WERI-Rb-1 (cell line): ENCODE measurements at places on chromosomes 3 and 15.
A peak's percentile ranks its signal among the peaks of the same experiment; 100 is the strongest.

DNA sequence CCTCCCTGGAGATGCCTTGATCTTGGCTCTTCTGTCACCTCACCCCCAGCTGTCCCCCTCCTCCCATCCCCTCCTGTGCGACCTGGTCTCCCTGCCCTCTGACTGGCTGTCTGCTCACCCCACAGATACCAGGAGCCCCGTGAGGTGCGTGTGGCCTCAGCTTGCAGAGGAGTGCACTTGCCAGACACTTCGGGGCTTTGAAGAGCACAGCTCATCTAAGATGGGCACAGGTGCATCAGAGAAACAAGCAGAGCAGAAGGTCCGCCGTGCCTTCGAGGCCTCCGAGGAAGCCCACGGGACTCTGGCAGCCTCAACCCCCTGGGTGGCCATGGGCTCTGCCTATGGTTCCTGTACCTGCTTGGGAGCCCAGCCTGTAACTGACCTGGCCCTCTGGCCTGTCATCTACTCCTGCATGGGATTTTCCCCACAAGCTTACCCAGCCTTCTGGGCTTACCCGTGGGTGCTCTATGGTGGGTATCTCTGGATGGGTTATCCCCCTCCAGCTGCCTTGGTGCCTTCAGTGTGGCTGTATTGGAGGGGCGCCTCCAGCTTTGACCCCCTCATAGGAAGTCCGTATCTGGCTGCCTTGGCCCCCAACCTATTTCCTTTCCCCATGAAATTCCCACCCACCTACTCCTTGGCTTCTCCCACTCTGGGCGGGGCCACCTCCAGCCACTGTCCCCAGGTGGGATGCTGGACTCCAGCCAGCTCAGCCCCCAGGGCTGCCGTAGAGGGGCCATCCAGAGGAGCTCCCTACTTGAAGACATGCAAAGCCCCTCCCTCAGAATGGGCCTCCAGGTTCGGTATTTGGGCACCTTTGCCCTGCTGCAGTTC lies 3.8 kb downstream of the PRR23E start:
- no peak for DNase-seq

DNA sequence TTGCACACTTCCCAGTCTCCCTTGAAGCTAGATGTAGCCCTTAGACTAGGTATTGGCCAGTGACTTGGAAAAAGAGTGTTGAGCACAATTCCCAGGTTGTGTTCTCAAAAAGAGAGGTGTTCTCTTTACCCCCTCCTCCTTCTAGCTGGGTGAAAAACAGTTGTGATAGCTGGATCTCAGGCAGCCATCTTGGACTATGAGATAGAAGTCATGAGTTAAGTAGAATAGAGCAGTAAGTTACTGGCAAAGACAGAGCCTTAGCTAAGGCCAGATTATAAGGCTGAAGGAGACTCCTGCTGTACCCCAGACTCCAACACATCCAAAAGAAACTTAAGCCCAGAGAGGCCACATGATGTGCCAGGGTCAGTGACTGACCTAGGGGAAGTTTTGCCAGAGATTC lies 8.1 kb upstream of the STRA6 start:
- DNase-seq, result no peak

- no peak for DNase-seq
These were observed 21.9 kb downstream of the GABRA5 start for GRCh38 chr15:26888761-26889160.

DNA sequence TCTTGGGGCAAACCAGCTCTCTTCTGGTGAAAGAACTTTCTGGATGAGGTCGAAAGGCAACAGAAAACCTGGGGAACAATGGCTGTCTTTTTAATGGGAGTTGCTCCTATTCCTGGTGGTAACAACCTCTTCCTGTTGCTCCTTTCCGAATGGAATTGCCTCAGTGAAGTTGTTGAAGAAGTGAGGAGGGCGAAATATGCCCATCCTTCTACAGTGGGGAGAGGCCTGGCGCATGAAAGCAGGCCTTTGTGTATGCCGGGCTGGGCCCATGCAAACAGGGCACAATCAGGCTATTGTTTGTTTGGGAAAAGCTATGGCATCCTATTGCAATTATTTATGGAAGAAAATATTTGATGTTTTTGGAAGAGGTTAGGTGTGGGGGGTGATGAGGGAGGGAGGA lies 166.9 kb downstream of the IGF1R start:
- no peak for DNase-seq

- no peak for DNase-seq
These were observed 150.7 kb downstream of the FOXB1 start for GRCh38 chr15:60154764-60155325.

DNA sequence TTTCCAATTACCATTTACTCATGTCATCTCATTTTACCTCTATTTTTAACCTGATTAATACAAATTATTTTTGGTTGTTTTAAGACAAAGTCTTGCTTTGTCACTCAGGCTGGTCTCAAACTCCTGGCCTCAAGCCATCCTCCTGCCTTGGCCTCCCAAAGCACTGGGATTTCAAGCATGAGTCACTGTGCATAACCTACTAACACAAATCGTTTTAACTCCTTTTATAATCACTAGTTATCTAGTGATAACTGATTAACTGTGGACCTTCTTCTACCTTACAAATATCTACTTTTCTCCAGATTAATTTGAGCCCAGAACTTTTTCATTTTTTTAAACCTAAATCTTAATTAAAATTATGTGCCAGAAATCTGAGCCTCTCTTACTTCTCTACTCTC lies 4.6 kb downstream of the ATP13A3 start:
- no peak for DNase-seq

- no peak for DNase-seq
These were observed 207.1 kb downstream of the GBE1 start for GRCh38 chr3:81554388-81554787.

GRCh38 chr3:3951501-3951900 lies 152.3 kb downstream of the LRRN1 start:
- no peak for DNase-seq

DNA sequence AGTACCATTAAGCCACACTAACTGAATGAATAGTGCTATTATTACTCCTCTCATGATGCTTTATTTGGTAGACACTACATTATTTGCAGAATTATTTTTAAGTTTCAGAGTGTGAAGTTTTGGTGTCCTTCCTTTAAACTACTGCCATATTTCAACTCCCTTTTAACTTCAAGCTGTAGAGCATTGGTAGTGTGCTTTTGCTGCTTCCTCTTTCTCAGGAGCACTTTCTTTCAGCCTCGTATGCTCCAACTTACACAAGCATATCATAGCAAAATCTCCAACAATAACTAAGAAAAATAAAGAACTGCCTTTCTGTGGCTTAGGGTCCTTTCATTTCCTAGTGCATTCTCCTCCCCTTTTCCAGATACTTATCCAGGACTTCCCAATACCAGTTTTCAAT lies 476.4 kb upstream of the AGTR1 start:
- no peak for DNase-seq

- DNase-seq, result no peak
These were observed 36.4 kb downstream of the WWTR1 start for GRCh38 chr3:149621218-149622005.

GRCh38 chr3:146796078-146796477 lies 190.9 kb upstream of the PLSCR5 start:
- peak; percentile 11 for DNase-seq

DNA sequence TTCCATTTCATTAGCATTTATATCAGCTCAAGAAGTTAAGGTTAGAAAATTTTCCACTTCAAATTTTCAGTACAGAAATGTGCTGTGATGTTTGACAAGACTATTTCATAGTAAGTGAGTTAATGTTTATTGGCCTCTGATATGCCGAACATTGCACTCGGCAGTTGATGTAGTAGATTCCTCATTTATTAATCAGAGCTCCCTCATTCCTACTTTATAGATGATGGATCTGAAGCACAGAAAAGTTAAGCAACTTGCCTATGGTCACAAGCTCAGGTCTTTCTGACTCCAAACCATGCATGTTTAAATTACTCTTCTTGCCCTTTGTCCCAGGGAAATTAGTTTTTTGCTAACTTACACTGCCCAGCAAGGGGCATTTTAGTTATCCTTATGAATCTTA lies 92.0 kb downstream of the ATG7 start:
- no peak for DNase-seq

DNA sequence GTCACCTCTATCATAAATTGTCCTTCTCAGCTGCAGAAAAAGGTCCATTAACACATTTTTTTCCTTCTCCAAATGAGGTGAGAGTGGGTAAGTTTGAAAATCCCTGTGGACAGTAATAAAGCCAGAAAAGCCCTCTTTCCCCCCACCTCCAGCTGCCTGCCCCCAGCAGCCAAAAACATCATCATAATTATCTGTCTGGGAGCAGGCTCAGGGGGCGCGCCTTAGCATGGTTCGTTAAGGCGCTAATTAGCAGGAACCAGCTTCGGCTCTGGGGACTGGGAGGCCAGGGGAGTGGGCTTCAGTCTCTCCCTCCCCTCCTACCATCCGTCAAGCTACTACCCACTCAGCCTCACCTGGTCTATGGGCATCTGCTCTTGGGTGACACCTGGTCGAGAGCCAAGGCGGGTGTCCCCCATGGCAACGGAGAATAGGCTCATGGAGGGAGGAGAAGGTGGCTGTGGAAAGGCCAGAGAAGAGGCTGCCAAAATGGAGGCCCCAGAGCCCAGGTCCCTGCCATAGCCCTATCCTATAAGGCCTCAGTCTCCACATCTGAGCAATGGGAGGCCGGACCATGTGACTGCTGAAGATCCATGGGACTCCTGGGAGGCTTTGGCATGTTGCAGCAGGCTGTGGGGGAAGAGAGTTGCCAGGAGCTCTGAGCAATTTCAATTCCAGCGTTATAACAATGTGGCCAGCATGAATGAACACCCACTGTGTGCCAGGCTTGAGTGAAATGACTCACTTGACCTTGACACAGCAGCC lies 140.1 kb upstream of the LINGO1 start:
- DNase-seq, result no peak

GRCh38 chr3:114411811-114412803 lies 118.3 kb downstream of the TIGIT start:
- DNase-seq, result no peak

- DNase-seq, result no peak
These were observed 29.0 kb downstream of the NME9 start for GRCh38 chr3:138300647-138301046.

- DNase-seq, result no peak
These were observed 60.9 kb downstream of the UMPS start for GRCh38 chr3:124791142-124791541.

DNA sequence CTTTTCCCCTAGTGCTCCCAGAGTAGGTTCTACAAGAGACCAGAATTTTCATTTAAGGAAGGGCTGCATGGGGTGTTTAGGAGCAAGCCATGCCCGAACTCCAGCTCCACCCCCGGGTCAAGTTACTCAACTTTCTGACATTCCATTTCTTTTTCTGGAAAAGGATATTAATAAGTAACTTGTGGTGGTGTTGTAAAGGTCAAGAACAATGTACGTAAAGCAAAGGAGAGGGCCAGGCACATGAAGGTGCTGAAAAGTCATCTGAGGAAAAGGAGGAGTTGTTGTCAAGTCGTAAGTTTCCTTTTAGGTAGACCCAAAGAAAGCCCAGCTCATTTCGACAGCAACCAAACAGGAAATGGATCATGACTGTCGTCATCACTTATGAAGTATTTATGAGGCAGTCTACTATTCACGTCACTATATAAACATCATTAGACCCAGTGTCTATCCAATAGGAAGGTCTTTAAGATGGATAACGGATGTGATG lies 319.6 kb upstream of the IL12A start:
- DNase-seq, result no peak

GRCh38 chr15:101642361-101642760 lies 9.8 kb downstream of the TM2D3 start:
- DNase-seq, result peak; percentile 18

GRCh38 chr3:34777386-34777785 lies 861.9 kb upstream of the ARPP21 start:
- DNase-seq, result no peak

GRCh38 chr3:133944641-133945380 lies 49.1 kb upstream of the RAB6B start:
- DNase-seq, result no peak

- DNase-seq, result no peak
These were observed 180.6 kb downstream of the GREM1 start for GRCh38 chr15:32898414-32898813.

GRCh38 chr3:149462581-149463011 lies 11.9 kb upstream of the TM4SF4 start:
- DNase-seq, result no peak

GRCh38 chr3:95521396-95521795 lies 1293.0 kb upstream of the EPHA6 start:
- no peak for DNase-seq

GRCh38 chr15:38477637-38478036 lies 23.7 kb downstream of the FAM98B start:
- DNase-seq, result no peak

GRCh38 chr15:40593588-40594428 lies at the start of gene KNL1:
Gene KNL1 (plus strand): TSS chr15:40594249. CDS start chr15:40602932, 8,683 bp downstream.
- peak; percentile 88 for DNase-seq
